ENCODE measurements at places on chromosomes 3 and 15.
A peak's percentile ranks its signal among the peaks of the same experiment; 100 is the strongest.

GRCh38 chr3:174425422-174425821 lies 433.7 kb upstream of the NAALADL2 start:
- no peak for DNase-seq

DNA sequence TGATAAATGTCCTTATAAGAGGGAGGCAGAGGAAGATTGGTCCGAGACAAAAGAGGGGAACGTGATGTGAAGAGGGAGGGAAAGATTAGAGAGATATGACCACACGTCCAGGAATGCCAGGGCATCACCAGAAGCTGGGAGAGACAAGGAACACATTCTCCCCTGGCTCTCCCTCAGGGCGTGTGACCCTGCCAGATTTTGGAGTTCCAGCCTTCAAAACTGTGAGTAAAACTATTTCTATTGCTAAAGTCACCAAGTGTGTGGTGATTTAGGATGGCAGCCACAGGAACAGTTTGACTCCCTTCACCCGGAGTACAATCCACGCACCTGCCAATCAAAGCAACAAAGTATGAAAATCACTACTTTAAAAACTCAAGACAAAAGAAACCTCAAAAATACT lies 32.1 kb upstream of the TJP1 start:
- DNase-seq = no peak

GRCh38 chr3:40088527-40089170 lies 220.9 kb upstream of the EIF1B start:
- no peak for DNase-seq

GRCh38 chr3:158418035-158418434 lies 153.0 kb upstream of the MLF1 start:
- DNase-seq = no peak

DNA sequence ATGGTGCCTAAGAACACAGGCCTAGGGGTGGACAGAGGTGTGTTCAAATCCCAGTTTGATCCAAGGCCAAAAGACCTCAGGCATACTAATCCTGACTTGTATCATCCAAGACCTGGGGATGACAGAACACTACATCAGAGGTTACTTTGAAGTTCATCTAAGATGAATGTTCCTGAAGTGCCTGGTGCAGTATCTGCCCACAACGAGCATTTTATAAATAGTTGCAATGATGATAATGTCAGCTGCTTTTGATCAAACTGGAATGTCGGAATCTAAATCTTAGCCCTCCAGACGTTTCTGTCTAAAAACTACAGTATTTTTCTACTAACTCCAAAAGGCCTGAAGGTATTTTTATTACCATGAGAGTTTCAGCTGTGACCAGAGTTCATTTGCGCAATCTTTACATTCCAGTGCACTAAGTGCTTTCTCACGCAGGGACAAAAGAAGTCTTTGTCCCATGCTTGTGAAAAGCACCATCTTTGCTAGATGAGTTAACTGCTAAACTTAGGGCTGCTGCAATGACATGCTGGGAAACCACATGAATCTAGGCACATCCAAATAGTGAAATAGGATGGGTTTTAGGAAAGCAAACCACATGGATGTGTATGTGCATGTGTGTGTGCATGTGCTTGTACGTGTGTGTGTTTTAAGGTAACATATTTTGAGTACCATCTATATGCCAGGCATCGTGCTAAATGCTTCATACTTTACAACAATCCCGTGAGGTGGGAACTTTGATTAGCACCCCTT lies 18.1 kb downstream of the ANXA2 start:
- no peak for DNase-seq

- DNase-seq = no peak
Measured at GRCh38 chr3:58679446-58679845, 12.9 kb upstream of the FAM3D start.

DNA sequence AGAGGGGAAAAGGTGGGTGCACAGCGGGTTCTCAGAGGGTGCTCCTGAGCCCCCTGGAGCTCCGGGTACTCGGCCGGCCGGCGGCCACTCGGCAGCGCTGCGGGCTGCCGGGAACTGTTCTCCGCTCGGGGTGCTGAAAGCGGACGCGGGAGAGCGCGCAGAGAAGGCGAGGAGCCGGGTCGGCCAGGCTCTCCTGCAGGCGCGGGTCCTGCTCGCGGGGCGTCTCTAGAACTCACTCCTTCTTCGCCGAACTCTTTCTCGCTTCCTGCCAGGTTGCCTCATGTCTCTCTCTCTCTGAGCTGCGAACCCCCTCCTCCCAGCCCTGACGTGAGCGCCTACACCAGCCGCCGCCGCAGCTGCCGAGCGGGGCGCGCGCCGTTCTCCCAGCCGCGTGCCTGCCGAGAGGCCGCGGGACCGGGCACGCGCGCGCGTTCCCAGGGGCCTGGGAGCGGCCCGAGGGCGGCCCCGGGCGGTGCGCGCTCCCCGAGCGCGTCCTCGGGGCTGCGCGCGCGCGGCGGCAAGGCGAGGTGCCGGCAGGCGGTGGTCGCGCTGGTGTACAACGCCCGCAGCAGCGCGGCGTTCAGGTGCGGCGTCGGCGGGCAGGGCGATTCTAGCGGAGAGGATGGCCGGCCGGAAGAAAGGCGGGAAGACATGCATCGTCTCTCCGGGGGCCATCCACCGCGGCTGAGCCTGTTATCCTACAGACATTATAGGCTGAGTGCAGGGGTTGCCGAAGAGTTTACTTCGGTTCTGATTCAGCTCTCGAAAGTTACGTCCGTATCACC lies at the start of gene PEX5L:
Gene PEX5L (minus strand): TSS at position 267 of the 785 bp plus-strand sequence. CDS start 338 bp downstream, outside the sequence.
- peak; percentile 42 for DNase-seq

- DNase-seq = no peak
Measured at GRCh38 chr3:183944775-183945174, 60.1 kb upstream of the PARL start.

DNA sequence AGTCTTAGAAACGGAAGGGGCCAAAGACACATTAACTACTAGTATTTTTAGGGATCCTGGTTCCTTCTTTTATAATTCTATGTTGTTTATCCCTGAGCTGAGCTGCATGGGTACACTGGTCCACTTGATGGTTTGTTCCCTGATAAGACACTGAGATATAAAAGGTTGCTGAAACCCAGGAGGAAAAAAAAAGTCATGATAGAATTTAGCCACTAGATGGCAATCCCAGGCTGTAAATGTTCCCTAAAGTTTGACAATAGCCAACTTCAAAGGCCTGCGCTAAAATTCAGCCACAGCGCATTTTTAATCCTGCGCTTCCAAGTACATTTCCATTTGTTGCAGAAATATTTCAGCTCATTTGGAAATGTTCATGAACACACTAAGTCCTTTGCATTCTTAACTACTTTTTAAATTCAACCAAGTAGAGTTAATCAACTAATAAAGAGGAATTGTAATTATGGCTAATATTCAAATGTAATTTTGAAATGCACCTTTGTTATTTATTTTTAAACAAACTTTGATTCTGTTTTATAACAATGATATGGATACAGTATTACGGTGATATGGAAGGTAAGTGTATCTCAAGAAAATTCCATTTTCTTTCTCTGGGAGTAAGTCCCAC lies 249.3 kb upstream of the FEZF2 start:
- DNase-seq = peak; percentile 76
